Right renal cortex interstitium (tissue), 3 donors: ENCODE measurements at places on chromosomes 1 and 21. TPM values are rescaled to one million over a fixed set of nuclear protein-coding genes. Genes with fewer than 3 reads are reported as not detected.

DNA sequence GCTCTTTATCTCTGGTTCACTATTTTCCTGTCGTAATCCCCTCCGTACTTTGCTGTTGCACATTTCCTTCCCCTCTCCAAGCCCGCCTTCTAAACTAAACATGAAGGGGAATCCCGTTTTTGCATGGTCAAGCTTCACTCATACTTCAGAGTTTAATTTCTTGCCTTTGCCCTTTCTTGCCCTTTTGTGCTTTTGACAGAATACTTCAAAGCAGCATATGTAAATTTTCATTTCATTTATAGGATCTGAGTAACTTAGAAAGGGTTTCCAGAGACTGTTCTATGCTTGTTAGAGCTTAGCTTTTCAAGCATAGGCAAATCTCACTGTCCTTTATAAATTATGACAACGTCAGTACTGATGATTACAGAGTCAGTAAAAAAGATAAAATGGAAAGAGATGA is 27.7 kb downstream of the SPATA45 start:
- DNase-seq: no peak

DNA sequence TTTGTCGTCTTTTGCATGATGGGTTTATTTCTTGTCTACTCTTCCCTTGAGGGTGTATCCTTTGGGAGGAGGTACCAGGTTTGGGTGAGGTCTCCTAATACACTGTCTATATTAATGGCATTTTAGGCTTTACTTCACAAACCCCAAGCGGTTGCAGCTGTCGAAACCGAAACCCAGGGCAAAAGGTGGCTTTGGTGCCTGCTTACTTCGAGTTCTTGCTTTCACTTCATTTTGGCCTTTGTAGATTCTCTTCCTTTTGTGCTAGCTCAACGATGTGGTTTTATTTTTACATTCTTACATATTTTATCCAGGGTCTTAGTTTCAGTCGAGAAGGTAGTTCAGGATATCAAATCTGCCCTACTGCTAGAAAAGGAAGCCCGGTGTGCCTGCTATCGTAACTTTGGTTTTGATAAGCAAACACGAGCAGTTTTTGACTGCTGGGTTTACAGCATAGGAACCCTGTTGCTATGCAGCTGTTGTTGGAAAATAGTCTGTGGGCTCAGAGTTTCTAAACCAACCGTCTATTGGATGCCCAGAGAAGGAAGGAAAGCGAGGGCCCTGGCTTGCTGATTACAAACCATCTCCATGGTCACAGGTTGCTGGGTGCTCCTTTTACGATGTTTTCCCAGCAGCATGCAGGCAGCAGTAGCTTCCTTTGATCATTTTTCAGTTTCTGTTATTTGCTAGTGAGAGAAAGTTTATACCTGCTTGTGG is 9.8 kb upstream of the TSPAN2 start:
- peak; percentile 73 for DNase-seq

DNA sequence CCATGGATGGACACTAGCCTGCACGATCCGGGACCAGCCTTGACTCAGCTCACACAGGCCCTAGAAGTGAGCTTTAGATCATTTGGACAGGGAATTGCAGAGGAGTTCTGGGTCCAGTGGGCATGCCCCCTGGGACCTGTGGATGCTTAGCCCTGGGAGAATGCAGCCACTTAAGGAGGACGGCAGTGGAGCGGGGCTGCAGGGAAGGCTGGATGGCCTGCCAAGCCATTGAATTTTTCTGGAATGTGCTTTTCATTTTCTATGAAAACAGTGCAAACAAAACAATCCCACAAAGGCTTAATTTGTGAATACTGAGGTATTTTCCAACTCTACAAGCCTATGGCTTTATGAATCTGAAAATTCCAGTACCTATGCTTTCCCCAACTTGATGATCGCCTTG is 80.4 kb upstream of the GCLM start:
- DNase-seq: no peak

PPFIA4 gene
- polyA plus RNA-seq: 5.8 TPM

- no peak for DNase-seq
These were observed 8.1 kb upstream of the C1QTNF12 start for GRCh38 chr1:1254667-1254998.

- no peak for DNase-seq
These were observed 80.7 kb downstream of the UBE4B start for GRCh38 chr1:10113501-10113900.

- no peak for DNase-seq
These were observed 6.4 kb downstream of the BCAR3 start for GRCh38 chr1:93675271-93675670.

GRCh38 chr1:154711416-154711815 is 103.4 kb upstream of the ADAR start:
- no peak for DNase-seq

DNA sequence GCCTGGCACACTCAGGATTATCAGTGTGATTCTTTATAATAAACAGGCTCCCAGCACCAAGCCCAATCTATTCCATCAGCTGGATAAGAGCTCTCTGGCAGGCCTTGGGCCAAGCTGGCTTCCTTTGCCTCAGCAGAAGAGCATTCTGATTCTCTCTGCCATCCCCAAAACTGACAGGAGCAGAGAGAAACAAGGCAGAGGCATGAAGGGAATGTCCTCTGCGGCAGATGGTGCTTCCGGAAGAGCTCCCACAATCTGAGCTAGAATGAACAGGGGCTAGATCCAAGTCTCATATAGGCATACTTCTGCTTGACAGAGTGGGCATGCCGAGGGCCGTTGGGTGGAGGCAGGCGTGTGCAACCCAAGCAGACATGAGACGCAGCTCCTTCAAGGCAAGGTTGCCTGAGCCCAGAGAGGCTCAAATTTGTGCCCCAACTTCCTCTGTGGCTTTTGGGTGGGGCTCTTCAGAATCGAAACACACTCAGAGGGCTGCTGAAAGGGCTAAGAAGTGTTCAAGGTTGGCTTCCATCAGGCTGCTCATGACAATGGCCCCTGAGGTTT is 4.0 kb downstream of the CAPN2 start:
- no peak for DNase-seq
